AG20443 (cell line): ENCODE measurements at places on chromosomes 6 and 20.

- no peak for DNase-seq
Observed at GRCh38 chr6:98526465-98526864, 307.9 kb upstream of the POU3F2 start.

GRCh38 chr6:107618672-107619071, 128.8 kb downstream of the SOBP start:
- DNase-seq: no peak

DNA sequence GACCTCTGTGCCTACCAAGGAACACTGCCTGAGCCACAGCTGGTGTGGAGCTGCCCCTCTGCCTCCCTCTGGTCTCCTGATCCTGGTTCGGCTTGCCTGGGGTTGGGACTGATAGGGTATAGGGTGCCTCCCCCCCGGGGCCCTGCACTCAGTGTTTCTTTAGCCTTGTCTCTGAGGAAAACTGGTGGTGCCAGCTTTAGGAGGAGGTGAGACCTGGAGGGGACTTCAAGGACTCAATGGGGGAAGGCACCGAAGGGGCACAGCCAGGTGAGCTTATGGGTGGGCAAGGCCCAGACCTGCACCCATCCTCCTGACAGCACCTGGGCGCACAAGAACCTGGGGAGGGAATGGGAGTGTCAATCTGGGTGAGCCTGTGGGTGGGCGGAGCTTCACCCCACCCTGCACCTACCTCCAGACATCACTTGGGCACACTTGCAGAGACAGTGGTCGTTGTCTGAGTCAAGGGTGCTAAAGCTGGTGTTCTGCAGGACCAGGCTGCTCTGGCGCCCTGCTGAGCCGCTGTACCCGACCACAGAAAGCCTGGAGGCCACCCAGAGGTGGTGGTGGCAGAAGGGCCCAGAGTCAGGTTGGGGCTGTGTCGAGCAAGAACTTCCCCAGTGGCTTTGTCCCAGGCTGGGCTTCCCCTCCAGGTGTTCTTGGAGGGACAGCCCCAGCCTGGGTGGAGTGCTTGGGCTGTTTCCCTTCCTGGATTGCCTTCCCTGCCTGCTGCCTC, 40.5 kb downstream of the FAM110A start:
- DNase-seq: no peak

GRCh38 chr20:61673152-61673847, 392.4 kb downstream of the TAF4 start:
- no peak for DNase-seq

DNA sequence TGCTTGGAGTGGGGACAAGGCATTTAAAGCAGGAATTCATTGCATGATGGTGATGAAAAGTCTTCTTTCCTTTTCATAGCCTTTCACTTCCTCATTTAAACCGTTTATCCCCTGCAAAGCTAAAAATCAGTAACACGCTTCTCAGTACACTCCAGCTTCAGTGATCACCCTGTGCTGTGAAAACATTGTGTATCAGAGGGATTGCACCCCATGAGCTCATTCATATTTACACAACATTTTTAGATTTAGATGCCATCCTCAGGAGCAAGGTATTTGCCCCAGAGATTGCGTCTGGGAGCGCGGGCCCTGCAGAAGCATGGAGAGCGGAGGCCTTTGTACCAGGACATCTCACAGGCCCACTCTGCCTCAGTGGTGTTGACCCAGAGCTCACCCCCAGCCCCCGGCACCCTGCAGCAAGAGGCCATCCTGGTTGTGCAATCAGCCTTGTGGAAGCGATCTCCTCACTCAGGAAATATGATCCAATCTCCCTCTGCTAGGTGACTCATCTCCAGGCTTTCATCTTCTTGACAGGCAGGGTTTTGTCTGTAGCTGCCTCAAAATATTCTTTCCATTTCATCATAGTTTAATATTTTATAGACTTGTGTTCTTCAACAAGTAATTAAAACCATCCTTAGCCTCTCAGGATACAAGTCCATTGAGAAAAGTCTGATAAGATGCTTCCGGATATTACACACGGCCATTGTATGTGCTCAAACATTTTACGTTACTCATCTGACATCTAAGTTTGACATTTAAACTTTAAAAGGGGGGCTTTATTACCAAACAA, 38.9 kb upstream of the THBS2 start:
- DNase-seq: peak; percentile 81

- no peak for DNase-seq
Observed at GRCh38 chr6:39666706-39667489, 58.3 kb downstream of the KIF6 start.

DNA sequence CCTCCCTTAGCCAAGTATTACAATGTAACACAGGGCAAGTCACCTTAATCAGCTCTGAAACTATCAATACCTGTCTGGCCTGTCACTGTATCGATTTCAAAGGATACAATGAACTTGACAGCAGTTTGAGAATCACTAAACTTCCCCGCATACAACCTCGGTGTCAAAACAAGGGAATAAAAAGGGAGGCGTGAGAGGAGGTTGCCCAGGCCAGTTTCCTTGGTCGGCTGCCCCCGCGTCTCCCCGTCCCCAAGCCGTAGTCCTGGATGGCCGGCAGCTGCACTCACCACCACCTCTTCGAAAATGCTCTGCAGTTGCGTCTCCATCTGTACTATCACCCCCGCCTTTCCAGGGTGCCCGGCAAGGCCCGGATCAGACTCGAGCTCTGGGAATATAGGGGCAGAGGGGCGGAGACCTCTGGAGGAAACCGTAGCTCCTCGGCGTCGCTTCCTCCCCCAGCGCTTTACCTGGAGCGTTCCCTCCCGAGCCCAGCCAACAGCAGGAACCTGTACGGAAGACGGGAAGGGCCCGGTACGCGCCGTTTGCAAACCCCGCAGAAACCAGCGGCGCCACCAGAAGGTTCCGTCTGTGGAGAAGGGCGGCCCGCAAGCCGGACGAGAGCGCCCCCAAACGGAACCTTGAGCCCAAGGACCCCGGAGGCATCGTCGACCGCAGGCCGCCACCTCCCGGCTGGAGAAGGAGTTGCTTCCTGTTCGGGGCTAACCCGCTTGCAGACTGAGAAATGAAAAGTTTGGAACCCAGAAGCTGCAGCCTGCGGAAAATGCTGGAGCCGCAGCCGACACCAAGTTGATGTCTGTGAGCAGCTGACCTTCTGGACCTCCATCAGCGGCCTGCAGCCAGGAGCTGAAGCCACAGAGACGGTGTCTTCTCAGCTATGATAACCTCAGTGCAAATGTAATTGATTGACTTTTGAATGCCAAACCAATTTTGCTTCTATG, at the start of gene MED23:
MED23 (minus strand) TSS at position 519 of the 959 bp plus-strand sequence; CDS start at position 326, 193 bp downstream.
- DNase-seq: peak; percentile 97

GRCh38 chr6:36442671-36443470, at the start of the genes KCTD20 and PXT1:
TSS of gene KCTD20 (plus strand) at chr6:36443000. CDS start at chr6:36470098, 27,098 bp downstream.
TSS of gene PXT1 (minus strand) at chr6:36442854. CDS start at chr6:36426082, 16,772 bp downstream.
- peak; percentile 95 for DNase-seq

GRCh38 chr6:108518714-108519576, 41.8 kb upstream of the FOXO3 start:
- DNase-seq: peak; percentile 52

GRCh38 chr20:21265261-21266190, 37.6 kb upstream of the XRN2 start:
- no peak for DNase-seq

DNA sequence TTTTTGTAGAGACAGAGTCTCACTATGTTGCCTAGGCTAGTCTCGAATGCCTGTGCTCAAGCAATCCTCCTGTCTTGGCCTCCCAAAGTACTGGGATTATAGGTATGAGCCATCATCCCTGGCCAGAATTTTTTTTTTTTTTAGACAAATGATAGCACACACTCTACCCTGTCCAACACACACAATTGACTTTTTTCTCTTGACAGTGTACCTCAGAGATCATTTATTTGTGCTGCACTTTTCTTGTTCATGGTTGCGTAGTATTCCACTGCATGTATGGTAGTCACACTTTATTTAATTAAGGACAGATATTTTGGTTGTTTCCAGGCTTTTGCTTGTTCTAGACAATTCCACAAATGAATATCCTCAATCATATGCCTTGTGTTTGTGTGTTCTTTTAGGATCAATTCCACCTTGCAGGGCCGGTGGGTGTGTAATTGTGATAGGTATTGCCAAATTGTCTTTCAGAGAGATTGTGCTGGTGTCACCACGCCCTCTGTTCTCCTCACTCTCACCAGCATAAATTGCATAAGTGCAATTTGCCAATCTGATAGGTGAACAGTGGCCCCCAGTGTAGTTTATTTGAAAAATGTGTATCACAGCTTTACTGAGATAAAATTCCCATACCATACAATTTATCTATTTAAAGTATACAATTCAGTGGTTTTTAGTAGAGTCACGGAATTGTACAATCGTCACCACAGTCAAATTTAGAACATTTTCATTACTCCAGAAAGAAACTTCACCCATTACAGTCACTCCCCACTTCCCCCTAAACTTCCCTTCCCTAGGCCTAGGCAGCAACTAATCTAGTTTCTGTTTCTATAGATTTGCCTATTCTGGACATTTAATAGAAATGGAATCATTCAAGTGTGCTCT, 20.1 kb downstream of the SRC start:
- no peak for DNase-seq

GRCh38 chr6:72552938-72553337, 68.9 kb upstream of the KCNQ5 start:
- DNase-seq: no peak

DNA sequence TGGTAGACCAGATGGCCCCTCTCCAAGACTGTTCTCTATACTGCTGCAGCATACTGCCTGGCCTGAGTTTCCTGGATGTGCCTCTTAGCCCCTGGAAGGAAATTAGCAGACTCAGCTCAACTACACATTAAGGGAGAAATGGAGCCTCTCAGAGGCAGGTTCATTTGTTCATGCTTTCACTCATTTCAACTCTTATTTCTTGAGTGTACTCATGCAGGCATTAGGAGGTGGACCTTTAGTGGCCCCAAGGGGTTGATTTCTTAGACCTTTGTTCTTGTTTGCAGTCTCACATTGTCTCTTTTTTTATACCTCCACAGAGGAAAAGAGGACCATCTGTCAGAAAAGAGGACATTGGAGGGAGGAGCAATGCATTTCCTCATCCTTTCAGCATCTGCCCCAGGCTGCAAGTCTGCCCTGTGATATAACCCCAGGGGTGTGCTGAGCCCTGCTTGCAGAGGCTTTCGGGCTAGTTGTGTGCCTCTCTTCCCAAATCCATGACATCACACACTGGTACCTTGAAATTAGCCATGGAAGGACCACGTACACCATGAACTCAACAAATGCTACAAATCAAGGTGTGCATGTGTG, 456.2 kb downstream of the CD83 start:
- DNase-seq: no peak

DNA sequence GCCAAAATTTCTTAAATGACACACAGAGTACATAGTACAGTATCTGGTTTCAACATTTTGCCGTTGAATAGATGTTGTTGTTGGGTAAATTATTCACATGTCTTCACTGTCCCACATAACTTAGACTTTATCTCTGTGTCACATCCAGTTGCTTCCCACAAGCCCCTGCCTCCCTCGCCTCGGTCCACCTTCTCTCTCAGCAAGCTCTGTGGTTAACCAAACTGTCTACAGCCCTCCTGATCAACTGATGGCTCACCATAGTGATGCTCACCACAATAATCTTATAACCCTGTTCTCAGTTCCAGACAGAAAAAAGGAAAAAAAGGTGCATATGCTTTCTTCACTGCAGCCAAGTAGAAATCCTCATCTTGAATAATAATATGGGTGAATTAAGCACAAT, 23.0 kb downstream of the IL17F start:
- DNase-seq: no peak

DNA sequence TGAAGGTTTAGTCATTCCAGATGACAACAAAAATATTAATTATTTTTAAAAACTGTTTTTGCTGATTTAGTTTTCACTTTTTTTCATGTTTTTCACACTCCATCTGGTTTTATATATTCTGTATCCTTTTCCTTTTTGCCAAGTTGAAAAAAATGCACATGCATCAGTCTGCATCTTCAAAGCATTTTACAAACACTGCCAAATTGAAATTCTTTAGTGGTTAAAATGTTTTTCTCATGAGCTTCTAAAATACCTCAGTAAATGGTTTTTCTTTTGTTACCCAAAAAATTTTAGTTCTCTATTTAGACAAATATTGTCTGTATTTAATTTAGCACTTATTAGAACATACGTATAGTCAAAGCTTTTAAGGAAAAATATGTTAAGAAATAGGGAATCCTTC, 386.9 kb upstream of the HSF2 start:
- peak; percentile 21 for DNase-seq

GRCh38 chr6:25599516-25600085, 52.4 kb upstream of the SCGN start:
- no peak for DNase-seq

DNA sequence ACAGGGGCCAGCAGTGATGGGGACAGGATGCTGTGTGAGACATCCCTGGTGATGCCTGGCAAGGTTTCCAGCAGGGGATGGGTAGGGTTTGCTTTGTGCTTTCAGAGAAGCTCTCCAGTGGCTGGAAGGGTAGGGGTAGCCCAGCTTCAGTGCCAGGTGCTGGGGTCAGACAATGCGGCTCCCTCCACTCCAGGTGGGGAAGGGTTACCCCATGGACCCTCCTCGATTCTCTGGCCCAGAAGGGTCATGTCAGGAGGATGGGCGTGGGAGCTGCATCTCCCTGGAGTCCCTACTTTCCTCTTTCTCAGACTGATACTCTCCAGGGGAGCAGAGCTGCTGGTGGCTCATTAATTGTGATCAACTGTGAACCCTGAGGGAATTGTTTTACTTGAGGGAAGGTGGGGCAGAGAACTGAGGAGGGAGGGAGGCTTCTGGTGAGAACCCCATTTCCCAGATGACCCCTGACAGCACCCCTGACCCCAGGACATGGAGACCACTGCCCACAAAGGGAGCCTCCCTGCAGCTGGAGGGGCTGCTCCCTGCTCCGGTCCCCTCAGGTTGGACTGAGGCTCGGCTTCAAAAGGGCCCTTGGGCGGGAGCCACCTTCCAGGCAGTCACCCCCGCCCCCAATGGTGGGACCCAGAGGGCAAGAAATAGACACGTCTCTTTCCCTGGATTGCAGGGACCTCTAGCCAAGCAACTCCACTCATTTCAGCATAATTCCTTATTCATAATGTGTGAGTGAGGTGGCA, 100.9 kb upstream of the BHLHE23 start:
- no peak for DNase-seq

- DNase-seq: no peak
Observed at GRCh38 chr20:3551681-3552434, 81.0 kb downstream of the ATRN start.

- DNase-seq: no peak
Observed at GRCh38 chr20:8918145-8918544, 150.7 kb upstream of the PLCB4 start.

DNA sequence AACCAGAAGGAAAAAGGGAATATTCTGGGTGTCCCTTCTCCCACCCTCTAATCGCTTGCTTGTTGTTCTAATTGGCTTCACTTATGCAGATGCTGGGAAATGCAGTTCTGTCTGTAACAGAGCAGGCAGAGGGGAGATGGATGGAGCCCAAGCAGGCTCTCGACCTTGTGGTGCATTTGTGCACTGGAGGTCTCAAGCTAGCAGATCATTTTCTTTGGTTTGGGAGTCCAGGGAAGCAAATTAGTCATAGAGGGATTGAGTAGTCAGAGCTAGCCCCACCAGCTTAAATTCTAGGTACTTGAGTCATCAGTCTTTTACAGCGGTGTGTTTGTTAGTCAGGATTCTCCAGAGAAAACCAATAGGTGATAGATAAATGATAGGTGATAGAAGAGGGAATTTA, 234.7 kb upstream of the ECI2 start:
- DNase-seq: peak; percentile 85

GRCh38 chr6:33248643-33248931, 23.1 kb downstream of the VPS52 start:
- DNase-seq: no peak

GRCh38 chr6:157906537-157907061, 75.1 kb upstream of the SYNJ2 start:
- DNase-seq: no peak
